ENCODE measurements at places on chromosomes 11 and 22. TPM values are rescaled to one million over a fixed set of nuclear protein-coding genes. Genes with fewer than 3 reads are reported as not detected.

Gene RCOR2
- 0.72 TPM for total RNA-seq

- DNase-seq: no peak
Measured at GRCh38 chr11:114310095-114310494, 13.9 kb downstream of the NNMT start.

Gene F2
- not detected for total RNA-seq

Gene FAM227A
- total RNA-seq: 0.85 TPM

DNA sequence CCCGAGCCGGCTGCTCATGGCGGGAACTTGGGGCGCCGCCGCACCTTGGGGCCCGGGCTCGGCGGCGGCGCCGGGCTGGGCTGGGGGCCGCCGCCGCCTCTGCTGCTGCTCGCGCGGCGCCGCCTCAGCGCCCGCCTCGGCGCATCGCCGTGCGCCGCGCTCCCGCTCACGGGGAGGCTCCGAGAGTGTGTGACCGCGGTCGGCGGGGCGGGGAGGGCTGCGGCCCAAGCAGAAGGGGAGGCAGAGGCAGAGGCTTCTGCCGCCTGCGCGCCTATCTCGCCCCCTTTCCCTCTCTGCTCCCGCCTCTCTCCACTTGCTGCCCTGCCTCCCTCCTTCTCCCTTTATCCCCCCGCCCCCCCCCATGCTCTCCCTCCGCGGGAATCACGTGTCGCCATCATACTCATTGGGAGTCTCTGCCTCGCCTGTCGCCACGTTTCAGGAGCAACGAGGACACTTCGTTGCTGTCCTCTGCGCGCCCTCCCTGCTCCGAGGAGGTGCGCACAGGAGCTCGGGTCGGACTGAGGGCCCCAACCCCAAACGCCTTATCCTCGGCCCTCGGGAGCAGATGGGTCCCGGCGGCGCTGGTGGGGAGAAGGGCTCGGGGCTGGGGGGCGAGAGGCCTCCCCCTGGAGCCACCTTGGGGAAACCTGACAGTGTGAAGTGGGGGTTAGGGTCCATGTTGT lies at the start of gene GUCY1A2:
GUCY1A2 (minus strand) TSS at position 258 of the 683 bp plus-strand sequence. CDS start 421 bp downstream, outside the sequence.
- DNase-seq: no peak

GRCh38 chr22:17946662-17947367 lies 77.5 kb downstream of the MICAL3 start:
- DNase-seq: no peak

GRCh38 chr11:125258291-125259032 lies 93.9 kb downstream of the PKNOX2 start:
- DNase-seq: no peak

GRCh38 chr22:36180038-36180880 lies 19.7 kb upstream of the APOL3 start:
- DNase-seq: peak; percentile 45

GRCh38 chr11:134639586-134640330 lies 227.7 kb upstream of the B3GAT1 start:
- no peak for DNase-seq

DNA sequence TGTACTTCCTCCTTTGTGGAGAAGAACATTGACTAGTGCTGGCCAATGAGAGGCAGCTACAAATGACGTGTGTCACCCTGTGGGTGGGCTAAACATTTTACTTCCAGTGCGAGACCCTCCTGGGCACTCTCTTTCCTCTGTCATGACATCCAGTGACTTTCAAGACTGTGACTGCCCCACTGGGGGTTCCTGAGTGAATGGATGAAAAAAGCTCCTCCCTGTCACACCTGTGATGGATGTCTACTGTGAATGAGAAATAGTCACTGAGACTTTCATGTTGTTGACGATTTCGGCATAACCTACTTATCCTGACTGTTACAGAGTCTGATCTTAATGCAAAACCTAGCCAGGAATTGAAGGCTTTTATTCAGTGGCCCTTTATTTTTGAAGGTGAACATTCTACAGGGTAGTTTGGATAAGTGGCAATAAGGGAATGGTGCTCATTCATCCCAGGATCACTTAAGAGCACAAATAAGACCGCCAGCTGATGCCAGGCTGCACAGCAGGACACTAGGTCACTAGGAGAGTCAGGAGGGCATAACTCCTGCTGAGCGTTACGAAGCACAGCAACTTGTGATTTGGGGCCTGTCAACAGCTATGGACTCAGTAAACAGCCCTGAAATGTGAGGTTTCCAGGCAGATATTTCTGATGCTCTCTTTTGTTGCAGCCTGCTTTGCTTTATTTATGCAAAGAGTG lies 636.6 kb downstream of the NTM start:
- DNase-seq: no peak

Gene PPFIBP2
- total RNA-seq: 8.4 TPM

- DNase-seq: no peak
Measured at GRCh38 chr22:49951000-49951677, 9.4 kb upstream of the PIM3 start.

GRCh38 chr11:62069986-62070919 lies 53.6 kb upstream of the INCENP start:
- DNase-seq: no peak

- no peak for DNase-seq
Measured at GRCh38 chr11:27471589-27472397, 797 bp downstream of the LGR4 start.

- DNase-seq: peak; percentile 55
Measured at GRCh38 chr22:46256358-46256958, 6.4 kb upstream of the CDPF1 start.

Gene MS4A5
- not detected for total RNA-seq

DNA sequence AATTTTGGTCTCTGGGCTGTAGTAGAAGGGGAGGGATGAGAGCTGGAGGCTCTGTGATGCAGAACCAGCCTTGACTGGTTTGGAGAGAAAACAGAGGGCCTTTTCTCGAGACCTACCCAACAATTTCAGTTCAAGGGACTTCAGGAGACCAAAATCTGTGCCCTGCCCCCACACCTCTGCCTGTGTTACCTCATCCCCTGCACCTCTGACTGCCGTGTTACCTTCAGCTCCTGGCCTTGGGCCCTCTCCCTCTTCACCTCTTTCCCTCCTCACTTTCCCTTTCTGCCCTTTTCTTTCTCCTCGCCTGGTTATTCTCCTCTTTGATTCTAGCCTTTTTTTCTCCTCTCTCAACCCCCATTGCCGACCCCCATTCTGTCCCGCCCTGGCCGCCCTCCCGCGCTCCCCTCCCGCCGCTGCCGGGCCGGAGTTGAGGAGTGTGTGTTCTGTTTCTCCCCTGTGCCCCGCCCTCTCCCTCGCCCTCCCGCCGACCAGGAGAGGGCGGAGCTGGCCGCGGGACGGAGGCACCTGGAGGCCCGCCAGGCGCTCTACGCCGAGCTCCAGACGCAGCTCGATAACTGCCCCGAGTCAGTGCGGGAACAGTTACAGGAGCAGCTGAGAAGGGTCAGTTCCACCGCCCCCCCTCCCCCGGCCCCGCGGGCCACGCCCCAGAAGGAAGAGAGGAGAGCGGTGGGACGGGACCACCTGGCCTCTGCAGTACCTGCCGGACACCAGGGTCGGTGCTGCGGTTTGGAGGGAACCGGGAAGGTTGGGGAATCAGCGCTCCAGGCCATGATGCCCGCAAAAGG lies 27.2 kb downstream of the PHLDB1 start:
- DNase-seq: no peak

Gene MED17
- 23.7 TPM for total RNA-seq

Gene NECTIN1
- total RNA-seq: 6.7 TPM

- DNase-seq: no peak
Measured at GRCh38 chr11:70517203-70517602, 118.9 kb downstream of the CTTN start.

Gene POLR3H
- 50.9 TPM for total RNA-seq

Gene POU2AF2
- not detected for total RNA-seq

GRCh38 chr11:120022617-120023016 lies 115.3 kb downstream of the TRIM29 start:
- no peak for DNase-seq

Gene BATF2
- total RNA-seq: 0.18 TPM

- DNase-seq: no peak
Measured at GRCh38 chr11:80860632-80861031, 1419.8 kb upstream of the TENM4 start.

GRCh38 chr11:112899235-112900006 lies 61.8 kb upstream of the NCAM1 start:
- no peak for DNase-seq

DNA sequence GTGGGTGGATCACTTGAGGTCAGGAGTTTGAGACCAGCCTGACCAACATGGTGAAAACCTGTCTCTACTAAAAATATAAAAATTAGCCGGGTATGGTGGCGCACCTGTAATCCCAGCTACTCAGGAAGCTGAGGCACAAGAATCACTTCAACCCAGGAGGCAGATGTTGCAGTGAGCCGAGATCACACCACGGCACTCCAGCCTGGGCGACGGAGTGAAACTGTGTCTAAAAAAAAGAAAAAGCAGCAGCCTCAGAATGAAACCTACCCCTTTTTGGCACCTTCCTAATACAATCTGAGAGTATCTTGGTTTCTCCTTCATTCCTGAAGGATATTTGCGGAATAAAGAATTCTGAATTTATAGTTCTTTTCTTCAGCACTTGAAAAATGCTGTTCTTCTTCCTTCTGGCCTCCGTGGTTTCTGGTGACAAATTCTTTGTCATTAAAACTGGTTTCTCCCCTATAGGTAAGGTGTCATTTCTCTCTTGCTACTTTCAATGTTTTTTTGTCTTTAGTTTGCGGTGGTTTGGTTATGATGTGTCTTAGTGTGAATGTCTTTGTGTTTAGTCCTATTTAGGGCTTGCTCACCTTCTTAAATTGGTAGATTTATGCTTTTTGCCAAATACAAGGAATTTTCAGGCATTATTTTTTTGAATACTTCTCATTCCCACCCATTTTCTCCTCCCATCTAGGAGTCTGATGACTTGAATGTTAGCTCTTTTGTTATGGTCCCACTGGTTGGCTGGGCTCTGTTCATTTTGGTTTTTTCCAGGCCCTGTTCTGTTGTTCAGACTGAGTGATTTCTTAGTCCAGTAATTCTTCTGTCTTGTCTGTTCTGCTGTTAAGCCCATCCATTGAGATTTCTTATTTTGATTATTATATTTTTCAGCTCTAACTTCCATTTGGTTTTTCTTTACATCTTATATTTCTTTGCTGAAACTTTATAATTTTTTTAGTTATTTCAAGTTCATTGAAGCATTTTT lies 15.4 kb downstream of the ASRGL1 start:
- DNase-seq: no peak

Gene MS4A6E
- not detected for total RNA-seq

- DNase-seq: no peak
Measured at GRCh38 chr11:127350476-127350875, 349.9 kb upstream of the KIRREL3 start.

GRCh38 chr22:27537501-27537900 lies 264.1 kb downstream of the MN1 start:
- DNase-seq: no peak

GRCh38 chr11:114319716-114320328 lies 23.6 kb downstream of the NNMT start:
- DNase-seq: no peak

GRCh38 chr11:112922606-112923005 lies 38.6 kb upstream of the NCAM1 start:
- DNase-seq: no peak

GRCh38 chr22:33221568-33221967 lies 163.4 kb upstream of the SYN3 start:
- DNase-seq: no peak

Gene SLC22A6
- total RNA-seq: not detected

Gene MUC5AC
- total RNA-seq: not detected

Gene SHANK3
- total RNA-seq: 0.72 TPM

DNA sequence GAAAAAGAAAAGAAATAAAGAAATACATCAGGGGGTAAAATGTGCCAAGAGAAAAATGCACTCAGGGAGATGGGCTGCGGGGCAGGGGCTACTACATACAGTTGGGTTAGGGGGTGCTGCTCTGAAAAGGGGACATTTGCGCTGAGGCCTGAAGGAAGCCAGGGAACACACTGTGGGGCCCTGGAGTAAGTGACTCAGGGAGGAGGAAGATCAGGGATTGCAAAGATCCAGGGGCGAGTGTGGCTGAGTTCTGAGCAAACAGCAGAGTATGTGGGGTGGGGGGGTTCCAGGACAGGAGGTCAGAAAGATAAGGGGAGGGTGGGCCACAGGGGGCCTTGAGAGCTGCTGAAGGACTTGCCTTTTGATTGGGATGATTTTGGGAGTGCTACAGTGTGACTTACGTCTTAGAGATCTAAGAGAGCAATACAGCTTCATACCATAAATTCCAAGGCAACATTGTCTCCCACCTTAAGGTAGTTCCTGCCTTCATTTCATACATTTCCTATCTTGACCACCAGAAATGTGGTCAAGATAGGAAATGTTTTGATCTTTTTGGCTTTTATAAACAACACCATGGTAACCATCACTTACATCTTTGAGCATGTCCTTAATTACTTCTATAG lies 5.8 kb downstream of the A4GALT start:
- no peak for DNase-seq

- DNase-seq: no peak
Measured at GRCh38 chr11:93196816-93197379, 893 bp downstream of the SLC36A4 start.

Gene MYO18B
- not detected for total RNA-seq

Gene DNHD1
- total RNA-seq: 1.4 TPM

DNA sequence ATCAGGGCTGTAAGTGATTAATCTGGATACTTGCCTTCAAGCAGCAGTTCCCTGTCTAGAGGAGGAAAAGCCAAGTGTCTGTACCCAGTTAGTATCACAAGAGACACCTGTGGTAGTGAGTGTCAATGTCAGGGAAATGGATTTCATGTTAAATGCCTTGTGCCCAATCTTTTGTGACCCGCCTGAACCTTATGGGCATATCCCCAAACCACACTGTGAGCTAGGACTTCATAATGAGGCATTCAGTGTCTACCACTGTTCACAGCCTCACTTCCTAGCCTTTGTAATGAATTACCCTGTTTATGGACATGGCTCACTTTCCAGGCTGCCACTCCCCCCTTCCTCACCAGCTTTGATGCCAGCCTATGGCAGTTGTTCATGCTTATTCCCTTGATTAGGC lies 125.1 kb downstream of the TRIM44 start:
- peak; percentile 11 for DNase-seq

Gene OR8G1
- total RNA-seq: not detected

- no peak for DNase-seq
Measured at GRCh38 chr22:42292732-42293520, 22.5 kb upstream of the TCF20 start.

GRCh38 chr22:17559188-17559587 lies 4.1 kb upstream of the SLC25A18 start:
- no peak for DNase-seq

DNA sequence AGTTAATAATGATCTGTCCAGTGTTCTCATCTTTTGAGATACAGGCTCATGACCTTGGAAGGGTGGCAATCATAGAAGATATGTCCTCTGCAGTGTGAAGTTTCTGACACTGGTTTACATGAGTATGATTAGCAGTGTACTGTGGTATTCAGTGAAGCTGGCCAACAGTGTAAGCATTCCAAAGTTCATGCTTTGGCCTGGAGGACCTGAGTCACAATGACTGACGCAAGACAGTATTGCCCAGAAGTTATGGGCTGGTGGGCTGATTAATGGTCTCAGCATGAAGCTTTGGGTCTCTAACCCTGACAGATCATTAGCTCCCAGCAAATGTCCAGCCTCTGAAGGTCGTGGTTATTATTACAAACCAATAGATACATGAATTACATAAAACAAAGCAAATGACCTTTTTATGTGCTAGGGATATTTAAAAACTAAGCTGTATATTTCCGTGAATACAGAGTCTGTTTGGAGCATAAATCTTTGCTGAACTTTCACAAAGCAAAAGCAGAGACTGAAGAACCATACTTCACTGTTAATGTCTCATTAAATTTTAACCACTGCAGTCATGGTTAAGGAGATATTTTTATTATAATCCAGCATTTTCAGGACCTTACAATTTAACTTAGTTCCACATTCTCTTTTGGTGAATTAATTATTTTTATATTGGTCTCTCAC lies 28.3 kb upstream of the USP47 start:
- peak; percentile 92 for DNase-seq
